ENCODE measurements at places on chromosomes 7 and 10. TPM values are rescaled to one million over a fixed set of nuclear protein-coding genes. Genes with fewer than 3 reads are reported as not detected.
A peak's percentile ranks its signal among the peaks of the same experiment; 100 is the strongest.

DNA sequence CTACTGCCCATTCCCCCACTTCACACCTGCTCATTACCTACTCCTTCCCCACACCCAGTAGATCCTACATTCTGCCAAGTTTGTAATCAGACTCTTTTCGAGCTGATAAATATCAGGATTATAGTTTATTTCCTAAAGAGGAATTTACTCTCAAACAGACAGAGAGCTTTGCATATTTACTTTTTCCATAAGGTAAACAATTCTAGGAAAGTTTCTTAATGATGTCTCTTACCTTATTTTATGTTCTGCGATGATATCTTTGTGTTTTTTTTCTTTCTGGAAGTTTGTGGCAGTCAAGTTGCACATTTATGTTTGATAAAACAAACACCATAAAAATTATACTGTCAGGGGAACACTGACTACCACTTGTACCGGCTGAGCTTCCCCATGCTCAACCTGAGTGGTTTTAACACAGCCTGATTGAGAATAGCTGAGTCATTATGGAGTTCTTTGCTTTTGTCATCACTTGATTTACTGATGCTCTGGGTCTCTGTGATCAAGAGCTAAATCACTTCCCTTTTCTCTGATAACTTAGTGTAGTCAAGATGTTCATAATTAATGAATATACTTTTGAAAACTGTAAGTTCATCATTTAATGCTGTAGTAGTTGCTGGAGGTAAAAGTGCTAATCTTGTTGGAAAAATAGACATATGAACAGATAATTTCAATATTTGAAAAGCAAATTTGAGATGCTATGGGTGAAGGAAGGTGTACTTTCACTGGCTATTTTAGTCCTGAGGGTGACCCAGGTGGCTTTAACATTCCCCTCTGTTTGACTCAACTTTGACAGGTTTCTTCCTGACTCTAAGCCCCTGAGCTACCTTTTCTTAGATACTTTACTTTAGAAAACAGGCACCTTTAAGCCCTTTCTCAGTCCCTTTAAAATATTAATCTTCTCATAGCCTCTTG is 1034.5 kb upstream of the LRRTM3 start:
- peak; percentile 14 for DNase-seq

GRCh38 chr7:124635416-124635815 is 130.2 kb downstream of the GPR37 start:
- no peak for DNase-seq

- DNase-seq: no peak
These were observed 71.1 kb downstream of the SAMD9 start for GRCh38 chr7:93046641-93047040.

INA gene
- total RNA-seq: 1.3 TPM

- no peak for DNase-seq
These were observed 42.6 kb downstream of the CLEC2L start for GRCh38 chr7:139566075-139566474.

- DNase-seq: no peak
These were observed 198.4 kb downstream of the TPST1 start for GRCh38 chr7:66403564-66403963.

DNA sequence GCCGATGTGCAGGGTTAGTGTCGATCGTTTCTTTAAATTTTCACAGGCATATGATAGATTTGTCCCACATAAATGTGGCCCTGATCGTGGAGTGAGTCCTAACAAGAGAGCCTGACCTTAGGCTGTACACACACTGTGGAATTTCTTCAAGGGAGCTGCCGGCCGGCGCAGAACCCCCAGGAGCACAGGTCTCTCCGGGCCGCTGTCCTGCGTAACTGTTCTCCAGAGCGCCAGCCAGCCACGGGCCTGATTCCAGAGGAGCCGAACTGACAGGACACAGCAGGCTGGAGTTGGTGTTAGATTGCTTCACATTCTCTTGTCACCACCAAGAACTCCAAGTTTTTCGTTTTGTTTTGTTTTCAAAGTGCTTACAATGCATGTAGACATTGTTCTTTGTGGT is 37.3 kb downstream of the SHH start:
- DNase-seq: no peak

GRCh38 chr10:85791818-85792532 is 574.6 kb downstream of the GRID1 start:
- no peak for DNase-seq

PTPRZ1 gene
- 0.43 TPM for total RNA-seq

GRCh38 chr10:96041146-96041545 is 2.2 kb upstream of the CCNJ start:
- DNase-seq: no peak

DNA sequence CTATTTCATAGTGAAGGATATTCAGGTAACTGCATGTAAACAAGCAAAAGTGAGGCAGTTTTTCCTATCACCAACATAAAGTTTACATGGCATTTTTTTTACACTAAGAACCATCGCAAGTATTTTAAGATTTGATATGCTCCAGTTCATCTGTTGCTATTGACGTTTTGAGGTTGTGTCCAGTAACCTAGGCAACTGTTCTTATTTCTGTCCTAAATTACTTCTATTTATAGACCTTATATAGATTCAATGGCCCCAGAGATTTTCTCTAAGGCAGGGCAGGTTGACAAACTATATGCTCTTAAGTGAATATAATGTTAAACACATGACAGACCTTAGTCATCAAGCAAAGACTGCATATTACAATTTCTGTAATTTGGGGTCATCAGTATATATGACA is 830.2 kb upstream of the LRRTM3 start:
- DNase-seq: no peak

ATAD1 gene
- 51.8 TPM for total RNA-seq

DNA sequence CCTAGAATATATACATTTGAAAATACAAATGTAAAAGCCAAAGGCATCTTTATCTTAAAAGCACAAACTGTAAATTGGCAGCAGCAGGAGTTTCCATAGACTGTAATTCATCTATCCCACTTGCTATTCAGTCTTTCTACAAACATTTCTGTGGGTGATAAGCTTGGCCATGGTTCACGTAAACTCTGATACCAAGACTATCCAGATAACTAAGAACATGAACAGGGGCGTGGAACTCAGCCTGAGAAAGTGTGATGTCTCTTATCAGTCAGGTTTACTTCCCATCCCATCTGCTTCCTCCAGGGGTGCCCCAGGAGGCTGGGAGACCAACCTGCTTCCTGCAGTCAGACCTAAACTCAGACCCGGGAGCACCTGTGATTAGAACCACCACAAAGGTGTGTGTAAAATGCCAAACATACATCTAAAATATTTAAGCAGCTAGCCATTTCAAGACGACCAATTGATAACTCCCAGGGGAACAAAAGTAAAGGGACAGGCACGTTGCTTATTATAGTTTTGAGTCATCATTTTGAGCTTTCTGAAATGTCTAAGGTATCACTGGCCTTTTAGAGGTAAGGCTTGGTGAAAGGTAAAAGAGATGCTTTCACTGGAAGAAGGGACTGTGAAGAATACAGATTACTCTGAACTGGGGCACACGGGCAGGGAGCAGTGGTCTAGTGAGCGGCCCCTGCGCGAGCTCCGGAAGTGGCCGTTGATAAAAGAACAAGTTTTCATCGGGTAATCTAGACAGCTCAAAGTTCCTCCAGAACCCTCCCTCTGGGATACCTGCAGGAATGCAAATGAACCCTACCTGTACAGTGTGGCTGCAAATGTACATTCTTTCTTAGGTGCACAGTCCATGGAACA is 51.5 kb downstream of the RSU1 start:
- DNase-seq: no peak

PGAM2 gene
- under 0.01 TPM for total RNA-seq

PRF1 gene
- not detected for total RNA-seq

WDR86 gene
- 1.3 TPM for total RNA-seq

- no peak for DNase-seq
These were observed 166.2 kb downstream of the RAPGEF5 start for GRCh38 chr7:22190736-22191135.

LEP gene
- total RNA-seq: not detected

- DNase-seq: no peak
These were observed 11.4 kb upstream of the ARHGAP12 start for GRCh38 chr10:31939797-31940708.

- no peak for DNase-seq
These were observed 647 bp upstream of the GSAP start for GRCh38 chr7:77416621-77417371.

DNA sequence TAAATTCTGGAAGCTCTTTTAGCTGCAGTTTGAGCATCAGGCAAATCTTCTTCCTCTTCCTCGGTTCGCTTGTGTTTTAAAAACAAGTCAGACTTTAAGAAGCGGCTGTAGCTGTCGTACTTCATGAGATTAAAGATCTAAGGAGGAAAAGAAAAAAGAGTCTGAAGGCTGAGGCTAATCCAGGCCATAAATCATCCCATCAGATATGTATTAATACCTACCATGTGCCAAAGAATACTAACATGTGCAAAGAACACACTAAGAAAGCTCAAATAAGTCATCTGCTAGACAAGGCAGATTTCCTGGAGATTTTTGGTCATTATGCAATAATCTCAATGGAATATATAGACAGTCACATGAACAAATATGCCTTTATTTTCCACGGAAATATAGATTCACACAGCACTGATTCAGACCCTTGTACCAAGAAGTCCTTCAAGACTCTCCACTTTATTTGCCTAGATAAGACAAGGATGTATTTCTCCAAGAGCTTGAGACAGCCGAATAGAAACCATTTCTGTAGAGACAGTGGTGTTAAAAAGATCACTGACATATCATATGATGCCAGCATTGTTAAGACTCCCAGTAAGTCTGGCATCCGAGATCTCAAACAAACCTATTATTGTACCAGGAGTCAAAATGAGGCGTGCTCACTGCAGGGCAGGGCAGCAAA is 42.3 kb downstream of the RGS10 start:
- peak; percentile 62 for DNase-seq

DNA sequence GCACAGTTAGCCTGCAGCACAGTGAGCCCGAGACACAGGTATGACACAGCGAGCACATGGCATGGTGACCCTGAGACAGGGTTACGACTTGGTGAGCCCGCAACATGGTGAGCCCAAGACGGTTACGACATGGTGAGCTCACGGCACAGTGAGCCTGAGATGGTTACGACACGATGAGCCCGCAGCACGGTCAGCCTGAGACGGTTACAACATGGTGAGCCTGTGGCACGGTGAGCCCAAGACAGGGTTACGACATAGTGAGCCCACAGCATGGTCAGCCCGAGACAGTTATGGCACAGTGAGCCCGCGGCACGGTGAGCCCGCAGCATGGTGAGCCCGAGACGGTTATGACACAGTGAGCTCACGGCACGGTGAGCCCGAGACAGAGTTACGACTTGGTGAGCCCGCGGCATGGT is 156.1 kb downstream of the MAD1L1 start:
- no peak for DNase-seq

GRCh38 chr7:133945497-133945896 is 181.6 kb upstream of the LRGUK start:
- no peak for DNase-seq

DNA sequence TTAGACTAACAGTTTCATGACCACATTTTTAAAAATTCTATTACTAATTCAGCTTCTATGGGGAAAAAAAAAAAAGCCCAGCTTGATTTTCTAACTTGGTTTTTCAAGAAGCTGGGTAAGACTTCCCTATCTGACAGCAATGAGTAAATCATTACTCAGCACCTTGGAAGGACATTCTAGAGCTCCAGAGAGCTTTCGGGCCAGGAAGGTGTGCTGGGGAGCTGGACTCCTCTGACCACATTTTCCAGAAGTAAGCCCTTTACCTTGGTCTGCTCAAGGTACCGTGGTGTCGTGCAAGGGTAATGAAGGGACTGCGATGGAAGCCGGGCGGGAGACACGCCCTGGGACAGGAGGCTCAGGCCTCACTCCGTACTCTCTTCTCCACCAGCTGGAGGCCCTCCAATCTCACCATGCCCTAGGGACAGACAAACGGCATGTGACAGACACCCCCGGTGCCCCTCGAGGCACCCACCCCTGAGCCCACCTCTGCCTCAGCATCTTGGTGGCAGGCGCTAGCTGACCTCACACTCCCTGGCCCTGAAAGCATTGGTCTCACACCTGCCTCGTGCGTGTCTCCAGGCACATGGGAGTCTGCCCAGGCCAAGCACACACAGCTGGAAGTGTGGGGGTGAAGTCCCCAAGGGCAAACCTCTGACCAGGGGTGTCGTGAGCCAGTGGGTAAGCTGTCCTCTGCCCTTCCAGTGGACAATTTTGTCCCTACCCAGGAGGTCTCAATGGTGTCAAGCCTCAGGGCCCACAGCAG is 152.1 kb downstream of the OAT start:
- no peak for DNase-seq

- DNase-seq: no peak
These were observed 236.4 kb upstream of the GRM3 start for GRCh38 chr7:86407291-86407690.

DNA sequence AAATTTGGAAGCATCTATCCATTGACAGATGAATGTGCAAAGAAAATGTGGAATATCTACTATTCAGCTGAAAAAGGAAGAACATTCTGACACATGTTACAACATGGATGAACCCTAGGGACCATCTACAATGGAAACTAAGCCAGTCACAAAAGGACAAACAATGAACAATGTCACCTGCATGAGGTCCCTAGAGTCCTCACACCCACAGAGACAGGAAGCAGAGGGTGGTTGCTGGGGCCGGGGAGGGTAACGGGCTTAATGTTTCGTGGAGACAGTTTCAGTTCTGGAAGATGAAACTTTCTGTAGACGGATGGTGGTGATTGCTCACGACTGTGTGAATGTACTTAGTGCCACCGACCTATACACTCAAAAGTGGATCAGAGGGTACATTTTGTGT is 282.9 kb downstream of the ADARB2 start:
- DNase-seq: no peak

IL15RA gene
- total RNA-seq: 3.0 TPM

DNA sequence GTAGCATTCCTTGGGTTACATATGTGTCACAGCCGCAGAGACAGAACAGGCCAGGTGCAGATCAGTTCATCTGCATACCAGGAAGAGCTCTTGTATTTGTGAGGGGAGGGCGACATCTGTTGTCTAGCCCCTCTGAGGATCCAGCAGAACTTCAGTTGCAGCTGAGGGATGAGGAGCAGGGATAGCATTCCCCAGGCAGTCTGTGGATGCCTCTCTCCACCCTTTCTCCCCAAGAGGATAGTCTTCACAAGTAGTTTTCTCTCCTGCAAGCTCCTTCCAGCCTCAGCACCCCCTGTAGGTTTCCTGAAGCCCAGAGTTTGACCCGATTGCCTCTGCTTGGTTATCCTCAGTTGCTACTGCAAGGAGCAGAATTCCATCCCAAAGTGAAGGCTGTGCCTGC is 2.6 kb downstream of the SCD start:
- DNase-seq: no peak

DNA sequence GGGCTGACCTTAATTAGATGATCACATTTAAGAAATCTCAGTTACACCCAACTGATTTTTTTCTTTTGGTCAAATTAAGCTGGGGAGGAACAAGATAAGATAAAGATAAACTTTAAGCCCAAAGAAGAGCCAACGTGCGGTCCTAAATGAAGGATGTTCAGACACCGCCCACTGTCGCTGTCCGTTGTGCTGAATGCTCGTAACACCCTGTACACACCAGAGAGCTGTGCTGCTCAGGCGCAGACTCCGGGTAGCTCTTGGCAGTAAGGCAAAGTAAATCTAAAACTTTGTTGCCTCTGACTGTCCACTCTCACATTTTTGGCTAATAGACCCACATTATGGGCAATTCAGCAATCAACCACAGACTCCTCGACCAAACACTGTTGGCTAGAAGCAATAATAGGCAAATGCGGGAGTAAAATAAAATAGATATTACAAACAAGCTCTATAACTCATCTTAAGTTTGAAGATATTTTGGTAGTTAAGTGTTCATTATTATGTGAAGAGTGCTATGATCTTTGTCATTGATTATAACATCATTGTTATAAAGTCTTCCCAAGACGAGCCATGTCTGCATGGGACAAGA is 57.1 kb downstream of the PLPP4 start:
- peak; percentile 41 for DNase-seq

LIPF gene
- total RNA-seq: not detected

GPRIN2 gene
- total RNA-seq: not detected

Data from fibroblast of villous mesenchyme (primary cell).